ENCODE measurements at places on chromosomes 6 and 20. TPM values are rescaled to one million over a fixed set of nuclear protein-coding genes. Genes with fewer than 3 reads are reported as not detected.

CST1 gene
- not detected for total RNA-seq

DNA sequence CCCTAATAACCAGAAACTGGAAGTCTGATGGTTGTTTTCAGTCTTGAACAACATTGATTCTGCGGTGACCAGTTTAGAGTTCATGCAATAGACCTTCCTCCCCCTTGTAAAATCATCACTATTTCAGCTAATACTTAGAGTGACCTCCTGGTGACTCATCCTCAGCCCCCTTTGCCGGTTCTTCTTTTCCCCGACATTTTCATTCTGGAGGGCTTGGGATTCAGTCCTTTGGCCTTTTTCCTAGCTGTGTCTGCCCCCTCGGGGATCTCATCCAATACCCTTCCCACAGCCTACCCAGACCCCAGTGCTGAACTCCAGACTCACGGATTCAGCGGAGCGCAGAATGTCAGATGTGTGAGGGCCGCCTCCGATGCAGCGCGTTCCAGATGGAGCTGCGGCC lies 7.5 kb upstream of the BHLHE23 start:
- ATAC-seq: no peak

DNA sequence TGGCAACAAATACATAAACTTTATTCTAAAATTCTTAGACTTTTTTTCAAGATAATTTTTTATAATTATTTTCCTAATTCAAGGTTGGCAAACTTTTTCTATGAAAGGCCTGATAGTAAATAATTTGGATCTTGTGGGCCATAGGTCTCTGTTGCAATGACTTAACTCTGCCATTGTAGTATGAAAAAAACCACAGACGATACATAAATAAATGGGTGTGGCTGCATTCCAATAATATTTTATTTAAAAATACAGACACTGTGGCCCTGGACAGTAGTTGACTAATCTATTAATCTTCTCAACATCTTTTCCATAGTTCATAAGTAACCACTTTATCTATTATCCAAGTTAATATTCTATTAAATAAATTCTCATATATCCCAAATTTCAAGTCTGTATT lies 281.1 kb downstream of the SYNE1 start:
- ATAC-seq: no peak

- ATAC-seq: no peak
Measured at GRCh38 chr20:11301699-11302098, 616.0 kb upstream of the BTBD3 start.

Measured in esophagus mucosa (tissue), 1 donor.